ENCODE measurements at places on chromosomes 16 and 17.

GRCh38 chr16:73553941-73554660 is 506.2 kb upstream of the ZFHX3 start:
- no peak for DNase-seq

DNA sequence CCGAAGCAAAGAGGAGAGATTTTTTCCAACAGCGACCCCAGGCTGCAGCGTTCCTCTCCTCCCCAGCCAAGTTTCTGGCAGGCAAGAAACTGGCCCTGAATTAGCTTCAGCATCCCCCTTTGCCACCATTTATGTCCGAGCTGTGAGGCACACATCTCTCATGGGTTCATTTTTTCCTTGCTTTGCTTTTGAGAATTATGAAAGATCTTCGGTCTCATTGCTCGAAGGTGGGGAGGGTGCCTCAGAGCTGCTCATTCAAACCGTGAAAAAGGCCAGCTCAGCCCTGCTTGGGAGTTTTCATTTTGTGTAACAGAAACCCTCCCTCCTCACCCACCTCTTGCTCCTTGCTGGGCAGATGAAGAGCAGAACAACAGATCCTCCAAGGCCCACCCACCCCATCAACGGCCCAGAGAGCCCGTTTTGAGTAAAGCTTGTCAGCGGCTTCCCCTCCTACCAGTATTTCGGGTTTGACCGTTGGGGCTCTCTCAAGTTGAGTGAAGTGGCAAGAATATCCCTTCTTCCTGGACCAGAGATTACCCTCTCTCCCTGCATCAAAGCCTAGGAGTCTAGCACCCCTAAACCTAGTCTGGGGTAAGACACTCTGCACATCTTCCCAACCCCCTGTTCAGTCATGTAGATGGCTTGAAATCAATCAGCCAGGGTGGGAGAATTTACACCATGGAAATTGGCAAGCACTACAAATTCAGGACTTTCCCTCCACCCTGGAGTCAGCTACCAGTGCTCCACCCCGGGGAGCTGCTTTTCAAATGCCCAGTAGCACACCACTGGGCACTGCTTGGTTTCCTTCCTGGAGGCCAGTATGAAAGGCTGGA is 1.8 kb downstream of the CCR7 start:
- DNase-seq: peak; percentile 41

DNA sequence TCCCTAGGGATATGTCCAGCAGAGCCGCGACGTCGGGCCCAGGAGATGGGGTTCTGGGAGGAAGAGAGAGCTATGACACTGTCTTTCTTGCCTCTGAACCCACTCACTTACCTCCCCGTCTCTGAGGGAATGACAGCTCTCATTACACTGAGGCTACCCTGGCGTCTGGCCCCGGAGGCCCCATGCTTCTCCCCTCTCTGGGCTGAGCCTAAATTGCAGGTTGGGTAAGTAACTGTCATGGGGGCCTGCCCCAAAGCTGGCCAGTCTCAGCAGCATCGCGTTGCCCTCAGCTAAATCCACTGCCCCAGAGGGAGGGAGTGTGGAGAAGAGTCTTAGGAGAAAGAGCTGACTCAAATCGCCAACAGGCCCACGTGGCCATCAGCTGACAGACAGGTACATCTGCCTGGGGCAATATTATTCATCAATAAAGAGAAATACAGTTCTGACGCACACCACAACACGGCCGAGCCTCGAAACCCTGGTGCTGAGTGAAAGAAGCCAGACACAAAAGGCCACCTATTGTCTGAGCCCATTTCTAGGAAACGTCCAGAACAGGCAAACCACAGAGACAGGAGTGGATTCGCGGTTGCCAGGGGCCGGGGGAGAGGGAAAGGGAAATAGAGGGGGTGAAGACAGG is 156.4 kb downstream of the C16orf95 start:
- no peak for DNase-seq

- no peak for DNase-seq
These were observed 56.5 kb downstream of the SPAG9 start for GRCh38 chr17:51064061-51064735.

GRCh38 chr17:67659028-67659427 is 58.7 kb upstream of the NOL11 start:
- DNase-seq: no peak

DNA sequence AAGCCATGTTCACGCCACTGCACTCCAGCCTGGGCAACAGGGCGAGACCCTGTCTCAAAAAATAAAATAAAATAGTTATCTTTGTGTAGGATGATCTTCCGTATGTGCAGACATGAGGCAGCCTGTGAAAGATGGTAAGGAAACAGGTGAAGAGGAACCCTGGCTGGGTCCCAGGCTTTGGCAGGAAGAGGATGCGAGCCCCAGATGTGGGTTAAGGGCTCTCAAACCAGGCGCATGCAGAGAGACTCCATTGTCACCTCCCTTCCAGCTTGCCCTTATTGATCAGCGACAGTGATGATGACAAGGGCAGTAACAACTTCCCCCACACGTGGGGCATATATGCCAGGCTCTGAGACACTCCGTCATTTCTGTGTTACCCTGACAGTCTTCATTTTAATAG is 106.8 kb downstream of the GNAO1 start:
- DNase-seq: no peak

GRCh38 chr17:82608816-82609215 is 39.4 kb downstream of the WDR45B start:
- DNase-seq: no peak

- no peak for DNase-seq
These were observed 9.4 kb downstream of the MAP3K14 start for GRCh38 chr17:45307290-45308015.

DNA sequence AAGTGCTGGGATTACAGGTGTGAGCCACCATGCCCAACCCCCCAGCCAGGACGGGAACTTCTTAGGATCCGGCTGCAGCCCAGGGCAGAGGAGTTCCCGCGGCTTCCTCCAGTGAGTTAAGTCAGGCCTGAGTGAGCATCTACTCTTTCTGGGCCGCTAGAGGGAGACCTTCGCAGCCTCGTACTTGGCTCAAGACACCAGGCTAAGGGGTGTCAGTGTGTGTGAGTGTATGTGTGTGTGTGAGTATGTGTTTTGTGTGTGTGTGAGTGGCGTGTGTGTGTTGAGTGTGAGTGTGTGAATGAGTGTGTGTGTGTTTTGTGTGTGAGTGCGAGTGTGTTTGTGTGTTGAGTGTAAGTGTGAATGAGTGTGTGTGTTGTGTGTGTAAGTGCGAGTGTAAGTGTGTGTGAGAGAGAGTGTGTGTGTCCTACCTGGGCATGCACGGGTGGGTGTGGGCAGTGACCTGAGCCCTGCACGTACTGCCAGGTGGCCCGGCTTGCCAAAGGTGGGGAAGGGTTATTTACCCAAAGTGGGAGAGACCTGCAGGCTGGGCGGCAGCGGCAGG is 58.5 kb downstream of the TMEM235 start:
- DNase-seq: peak; percentile 72

- DNase-seq: no peak
These were observed 414.1 kb upstream of the SALL1 start for GRCh38 chr16:51565184-51565583.

DNA sequence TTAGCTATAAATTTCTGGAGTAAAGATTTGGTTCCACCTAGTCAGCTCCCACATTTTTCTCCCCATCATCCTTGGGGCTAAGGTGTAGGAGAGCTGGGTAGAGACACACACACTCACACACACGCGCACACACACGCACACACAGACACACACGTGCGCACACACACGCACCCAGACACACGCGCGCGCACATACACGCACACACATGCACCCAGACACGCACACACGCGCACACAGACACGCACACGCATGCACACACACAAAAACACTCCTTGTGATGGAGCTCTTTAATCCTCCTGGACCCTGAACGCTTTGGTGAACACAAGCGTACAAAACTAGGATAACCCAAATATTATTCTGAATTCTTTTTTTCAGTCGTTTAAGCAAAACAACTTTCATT is 253.6 kb downstream of the C16orf95 start:
- DNase-seq: no peak

GRCh38 chr16:86786338-86786737 is 208.0 kb downstream of the FOXL1 start:
- no peak for DNase-seq

DNA sequence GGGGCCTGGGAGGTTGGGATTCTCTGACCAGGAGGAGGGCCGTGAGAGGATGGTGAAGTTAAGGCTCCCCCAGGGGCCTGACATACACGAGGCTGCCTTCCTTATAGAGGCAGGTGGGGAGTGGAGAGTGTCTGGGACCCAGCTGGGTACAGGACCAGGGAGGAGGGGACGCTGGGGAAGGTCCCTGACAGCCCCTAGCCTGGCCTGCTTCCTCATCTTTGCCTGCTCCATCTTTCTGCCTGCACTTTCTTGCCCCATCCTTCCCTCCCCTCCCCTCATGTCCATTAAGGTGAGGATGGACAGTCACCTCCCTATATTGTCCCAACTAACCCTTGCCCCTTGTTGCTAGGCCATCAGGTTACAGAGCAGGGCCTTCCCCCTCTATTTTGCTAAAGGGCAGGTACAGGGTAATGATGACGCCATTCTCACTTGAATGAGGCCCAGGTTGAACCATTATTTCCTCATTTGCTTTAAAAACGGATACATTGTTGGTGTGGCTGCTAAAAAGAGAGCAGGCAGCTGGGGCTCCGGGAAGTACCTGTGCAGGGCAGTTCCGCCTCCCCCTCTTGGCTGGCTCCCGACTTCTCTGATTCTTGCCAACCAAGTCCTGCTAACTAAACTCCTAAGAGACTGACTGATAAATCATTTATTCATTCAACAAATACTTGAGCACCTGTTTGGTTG is 1.3 kb downstream of the C17orf99 start:
- DNase-seq: no peak

DNA sequence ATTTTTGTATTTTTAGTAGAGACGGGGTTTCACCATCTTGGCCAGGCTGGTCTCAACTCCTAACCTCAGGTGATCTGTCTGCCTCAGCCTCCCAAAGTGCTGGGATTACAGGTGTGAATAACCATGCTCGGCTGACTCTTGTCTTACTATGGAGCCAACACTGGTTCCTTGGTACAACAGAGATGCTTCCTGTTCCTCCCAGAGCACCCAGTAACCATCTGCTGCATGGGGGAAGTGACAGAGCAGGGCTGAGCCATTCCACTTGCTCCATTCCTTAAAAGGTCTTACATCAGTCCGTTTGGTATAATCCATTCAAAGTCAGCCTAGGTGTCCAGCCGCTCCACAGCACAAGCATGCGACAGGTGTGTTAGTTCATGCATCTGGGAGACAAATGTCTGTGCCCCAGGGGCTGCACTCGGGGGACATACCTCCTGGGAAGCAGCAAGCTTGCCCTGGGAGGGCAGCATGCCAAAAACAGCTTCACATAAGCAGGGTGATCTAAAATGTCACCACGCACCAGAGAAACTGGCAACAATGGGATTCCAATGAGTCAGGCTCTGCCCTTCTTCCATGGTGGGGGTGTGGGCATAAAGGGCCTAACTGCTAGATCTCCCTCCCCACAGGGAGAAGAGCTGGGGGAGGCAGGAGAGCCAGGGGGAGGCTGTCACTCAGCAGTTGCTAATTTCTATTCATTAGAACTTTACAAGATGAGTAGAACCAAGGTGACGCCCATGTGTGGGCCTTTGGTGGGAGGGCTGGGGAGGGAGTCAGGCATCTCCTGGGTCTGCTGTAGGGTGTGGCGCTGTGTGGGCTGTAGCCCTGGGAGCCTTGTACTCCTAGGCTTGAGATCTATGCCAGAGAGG is 35.5 kb downstream of the PIPOX start:
- DNase-seq: no peak

GRCh38 chr17:77395501-77396048 is 254.8 kb downstream of the SEC14L1 start:
- no peak for DNase-seq

GRCh38 chr17:31417051-31417792 is 25.7 kb downstream of the RAB11FIP4 start:
- DNase-seq: no peak

GRCh38 chr16:82105107-82105506 is 64.9 kb downstream of the MPHOSPH6 start:
- DNase-seq: no peak

DNA sequence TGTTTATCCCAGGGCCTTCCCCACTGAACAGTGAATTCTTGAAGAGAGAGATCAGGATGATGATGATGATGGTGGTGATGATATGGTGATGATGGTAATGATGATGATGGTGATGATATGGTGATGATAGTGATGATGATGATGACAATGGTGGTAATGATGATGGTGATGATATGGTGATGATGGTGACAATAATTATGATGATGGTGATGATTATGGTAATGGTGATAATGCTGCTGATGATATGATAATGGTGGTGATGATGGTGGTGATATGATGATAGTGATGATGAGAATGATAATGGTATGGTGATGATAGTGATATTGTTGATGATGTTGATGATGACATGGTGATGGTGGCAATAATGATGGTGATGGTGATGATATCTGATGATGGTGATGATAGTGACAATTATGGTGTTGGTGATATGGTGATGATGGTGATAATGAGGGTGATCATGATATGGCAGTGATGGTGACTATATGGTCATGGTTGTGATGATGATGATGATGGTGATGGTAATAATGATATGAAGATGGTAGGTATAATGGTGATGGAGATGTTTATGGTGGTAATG is 99.9 kb downstream of the HAPSTR1 start:
- no peak for DNase-seq

- no peak for DNase-seq
These were observed 117.0 kb upstream of the MAF start for GRCh38 chr16:79717333-79718137.

GRCh38 chr16:1491327-1491726 is 1.8 kb upstream of the TELO2 start:
- DNase-seq: no peak

- DNase-seq: peak; percentile 59
These were observed 31.7 kb downstream of the SOCS1 start for GRCh38 chr16:11224096-11224893.

DNA sequence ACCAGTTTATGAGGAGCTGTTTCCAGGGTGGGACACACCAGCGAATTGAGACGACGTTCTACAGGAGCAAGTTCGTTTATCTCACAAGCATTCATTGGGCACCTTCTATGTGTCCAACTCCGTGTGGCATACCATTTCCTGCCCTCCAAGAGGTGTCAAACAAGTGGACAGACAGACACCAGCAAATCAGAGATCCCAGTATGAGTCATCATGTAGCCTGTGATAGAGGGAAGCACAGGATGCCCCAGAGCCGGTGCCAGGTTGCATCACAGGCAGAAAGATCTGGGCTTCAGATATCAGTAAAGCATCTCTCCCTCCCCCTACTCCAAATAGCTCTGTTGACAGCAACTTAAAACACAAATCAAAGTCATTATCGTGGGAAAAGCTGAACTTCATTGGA is 31.8 kb upstream of the MAF start:
- DNase-seq: no peak

- peak; percentile 26 for DNase-seq
These were observed 19.8 kb upstream of the FAM83G start for GRCh38 chr17:19024101-19025078.

GRCh38 chr16:64841071-64841470 is 280.8 kb downstream of the CDH11 start:
- DNase-seq: no peak
